Stimulated activated CD8-positive, alpha-beta memory T cell treated with anti-CD3 and anti-CD28 coated beads, Interleukin-4, amount 100 ng/mL, for 1 hour (primary cell): ENCODE measurements at places on chromosomes 1 and 21.

DNA sequence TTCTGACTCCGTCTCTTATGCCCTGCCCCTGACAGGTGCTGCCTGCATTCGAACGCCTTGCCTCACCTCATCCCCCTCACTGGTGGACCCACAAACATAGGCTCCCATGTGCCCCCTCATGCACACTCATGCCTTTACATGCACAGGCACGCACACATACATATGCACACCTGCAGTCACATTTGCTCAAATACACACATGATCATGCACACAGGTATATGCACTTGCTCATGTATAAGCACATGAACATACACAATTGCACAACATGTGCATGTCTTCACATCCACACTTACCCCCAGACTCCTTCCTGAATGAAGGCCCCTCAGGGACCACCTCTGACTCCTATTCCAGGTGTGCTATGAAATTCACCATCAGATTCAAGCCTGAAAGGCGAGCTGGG is 506.9 kb downstream of the PTPRU start:
- DNase-seq = no peak

GRCh38 chr1:231134624-231135023 is 27.2 kb upstream of the TRIM67 start:
- no peak for DNase-seq

- DNase-seq = no peak
Measured at GRCh38 chr1:174204697-174205308, 45.5 kb downstream of the RABGAP1L start.

GRCh38 chr1:88289401-88290102 is 394.5 kb upstream of the PKN2 start:
- DNase-seq = no peak

DNA sequence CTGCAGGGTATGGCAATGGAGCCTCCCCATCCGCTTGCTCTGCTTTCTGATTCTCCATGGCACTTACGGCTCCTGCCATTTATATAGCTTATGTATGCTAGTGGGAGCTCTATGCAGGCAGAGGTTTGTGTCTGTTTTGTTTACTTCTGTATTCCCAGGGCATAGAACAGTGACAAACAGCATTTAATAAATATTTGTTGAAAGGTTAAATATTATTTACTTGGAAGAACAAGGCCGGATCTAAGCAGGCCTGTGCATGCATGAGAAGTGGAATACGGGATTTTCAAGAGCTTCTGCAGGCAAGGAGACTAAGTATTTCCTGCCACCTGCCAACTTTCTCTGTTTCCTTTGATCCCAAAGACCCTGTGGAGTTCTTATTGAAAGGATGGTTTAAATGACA is 90.7 kb downstream of the XCL2 start:
- DNase-seq = no peak

- no peak for DNase-seq
Measured at GRCh38 chr1:228402641-228403025, 4.0 kb downstream of the TRIM11 start.

DNA sequence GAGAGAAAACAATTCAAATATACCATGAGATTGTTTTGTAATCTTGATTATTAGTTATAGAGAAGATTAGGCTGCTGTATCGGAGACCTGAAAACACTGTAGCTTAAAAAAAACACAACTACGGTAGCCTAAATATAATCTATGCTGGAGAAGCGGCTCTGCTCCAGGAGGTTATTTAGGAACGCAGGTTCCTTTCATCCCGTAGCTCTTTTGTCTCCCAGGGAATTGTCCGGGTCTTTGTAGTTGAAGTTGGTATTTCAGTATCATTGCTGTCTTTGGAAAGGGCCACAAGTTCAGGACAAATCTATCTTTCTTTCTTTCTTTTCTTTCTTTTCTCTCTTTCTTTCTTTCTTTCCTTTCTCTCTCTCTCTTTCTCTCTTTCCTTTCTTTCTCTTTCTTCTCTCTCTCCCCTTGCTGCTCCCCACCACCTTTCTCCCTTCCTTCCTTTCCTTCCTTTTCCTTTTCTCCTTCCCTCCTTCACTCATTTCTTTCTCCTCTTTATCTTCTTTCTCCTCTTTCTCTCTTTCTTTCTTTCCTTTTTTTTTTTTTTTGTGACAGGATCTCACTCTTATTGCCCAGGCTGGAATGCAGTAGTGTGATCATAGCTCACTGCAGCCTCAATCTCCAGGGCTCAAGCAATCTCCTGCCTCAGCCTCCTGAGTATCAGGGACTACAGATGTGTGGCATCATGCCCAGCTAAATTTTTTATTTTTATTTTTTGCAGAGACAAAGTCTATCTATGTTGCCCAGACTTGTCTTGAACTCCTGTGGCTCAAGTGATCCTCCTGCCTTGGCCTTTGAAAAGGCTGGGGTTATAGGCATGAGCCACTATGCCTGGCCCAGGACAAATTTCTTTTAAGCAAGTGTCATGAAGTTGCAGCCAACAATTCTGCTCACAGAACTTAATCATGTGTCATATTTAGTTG is 10.9 kb upstream of the NFIA start:
- no peak for DNase-seq

DNA sequence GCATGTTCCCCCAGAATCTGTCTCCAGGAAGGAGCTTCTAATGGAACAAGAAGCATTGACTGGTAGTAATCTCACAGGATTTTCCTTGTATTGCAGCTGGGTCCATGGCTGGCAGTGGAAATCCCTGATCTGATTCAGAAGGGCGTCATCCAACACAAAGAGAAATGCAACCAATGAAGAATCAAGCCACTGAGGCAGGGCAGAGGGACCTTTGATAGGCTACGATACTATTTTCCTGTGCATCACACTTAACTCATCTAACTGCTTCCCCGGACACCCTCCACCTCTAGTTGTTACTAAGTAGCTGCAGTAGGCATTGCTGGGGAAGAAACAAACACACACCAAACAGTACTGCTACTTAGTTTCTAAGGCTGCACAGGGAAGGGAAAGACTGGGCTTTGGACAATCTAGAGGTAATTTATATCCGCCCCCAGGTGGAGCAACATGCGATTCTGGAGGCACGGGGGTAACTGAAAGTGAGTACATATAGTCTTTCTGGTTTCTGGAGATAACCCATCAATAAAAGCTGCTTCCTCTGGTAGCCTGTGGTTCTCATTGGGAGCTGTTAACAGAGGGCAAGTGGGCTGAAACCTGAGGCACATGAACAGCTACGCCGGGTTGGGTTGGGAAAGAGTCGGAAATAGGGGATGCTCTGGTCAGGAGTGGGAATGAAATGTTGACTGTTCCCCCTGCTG is 837 bp upstream of the USP21 start:
- DNase-seq = no peak

GRCh38 chr21:36691555-36692041 is 7.3 kb upstream of the SIM2 start:
- DNase-seq = no peak

DNA sequence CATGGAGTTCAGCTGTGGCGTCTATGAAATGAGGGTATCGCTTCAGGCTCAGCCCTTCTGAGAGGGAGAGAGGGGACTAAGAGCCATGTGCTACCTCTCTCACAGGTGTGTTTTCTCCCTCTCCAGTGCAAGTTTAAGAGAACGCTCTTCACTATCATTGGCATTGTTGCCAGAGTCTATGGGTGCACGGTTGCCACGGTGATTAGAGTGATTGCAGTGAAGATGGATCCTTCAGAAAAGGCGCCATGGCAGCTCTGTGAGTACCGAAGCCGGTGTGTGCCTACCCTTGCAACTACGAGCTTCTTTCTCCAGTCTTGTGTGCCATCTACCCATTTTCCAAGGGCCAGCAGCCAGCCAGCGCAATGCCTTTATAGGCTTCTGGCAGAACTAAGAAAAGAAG is 290.5 kb downstream of the OMA1 start:
- no peak for DNase-seq

GRCh38 chr1:186623551-186623950 is 56.7 kb downstream of the PTGS2 start:
- DNase-seq = no peak

- DNase-seq = no peak
Measured at GRCh38 chr1:160080381-160081100, 797 bp upstream of the KCNJ9 start.

DNA sequence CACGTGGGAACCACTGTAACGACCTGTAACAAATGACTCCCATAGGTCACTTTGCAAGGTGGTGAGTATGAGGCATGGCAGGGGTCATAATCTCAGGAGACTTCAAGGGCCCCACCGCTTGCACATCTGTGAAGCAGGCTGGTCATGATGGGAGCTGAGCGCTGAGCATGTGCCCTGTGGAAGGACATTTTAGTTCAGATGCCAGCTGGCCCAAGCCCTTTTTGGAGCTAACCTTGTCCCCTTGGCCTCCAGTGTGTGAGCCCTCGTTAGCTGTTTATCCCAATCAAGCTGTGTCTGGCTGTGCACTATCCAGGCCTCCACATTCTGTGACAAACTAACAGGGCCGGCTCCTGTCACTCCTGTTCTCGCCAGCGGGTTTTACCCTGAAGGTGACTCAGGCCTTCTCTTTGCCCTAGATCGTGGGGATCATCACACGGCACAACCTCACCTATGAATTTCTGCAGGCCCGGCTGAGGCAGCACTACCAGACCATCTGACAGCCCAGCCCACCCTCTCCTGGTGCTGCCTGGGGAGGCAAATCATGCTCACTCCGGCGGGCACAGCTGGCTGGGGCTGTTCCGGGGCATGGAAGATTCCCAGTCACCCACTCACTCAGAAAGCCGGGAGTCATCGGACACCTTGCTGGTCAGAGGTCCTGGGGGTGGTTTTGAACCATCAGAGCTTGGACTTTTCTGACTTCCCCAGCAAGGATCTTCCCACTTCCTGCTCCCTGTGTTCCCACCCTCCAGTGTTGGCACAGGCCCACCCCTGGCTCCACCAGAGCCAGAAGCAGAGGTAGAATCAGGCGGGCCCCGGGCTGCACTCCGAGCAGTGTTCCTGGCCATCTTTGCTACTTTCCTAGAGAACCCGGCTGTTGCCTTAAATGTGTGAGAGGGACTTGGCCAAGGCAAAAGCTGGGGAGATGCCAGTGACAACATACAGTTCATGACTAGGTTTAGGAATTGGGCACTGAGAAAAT is 7.6 kb downstream of the NPPA start:
- DNase-seq = no peak

- no peak for DNase-seq
Measured at GRCh38 chr21:8993943-8994639, 1527.3 kb upstream of the TPTE start.

- no peak for DNase-seq
Measured at GRCh38 chr1:8328271-8328670, 10.4 kb downstream of the SLC45A1 start.

- no peak for DNase-seq
Measured at GRCh38 chr1:42482635-42483153, 19.6 kb downstream of the CCDC30 start.

DNA sequence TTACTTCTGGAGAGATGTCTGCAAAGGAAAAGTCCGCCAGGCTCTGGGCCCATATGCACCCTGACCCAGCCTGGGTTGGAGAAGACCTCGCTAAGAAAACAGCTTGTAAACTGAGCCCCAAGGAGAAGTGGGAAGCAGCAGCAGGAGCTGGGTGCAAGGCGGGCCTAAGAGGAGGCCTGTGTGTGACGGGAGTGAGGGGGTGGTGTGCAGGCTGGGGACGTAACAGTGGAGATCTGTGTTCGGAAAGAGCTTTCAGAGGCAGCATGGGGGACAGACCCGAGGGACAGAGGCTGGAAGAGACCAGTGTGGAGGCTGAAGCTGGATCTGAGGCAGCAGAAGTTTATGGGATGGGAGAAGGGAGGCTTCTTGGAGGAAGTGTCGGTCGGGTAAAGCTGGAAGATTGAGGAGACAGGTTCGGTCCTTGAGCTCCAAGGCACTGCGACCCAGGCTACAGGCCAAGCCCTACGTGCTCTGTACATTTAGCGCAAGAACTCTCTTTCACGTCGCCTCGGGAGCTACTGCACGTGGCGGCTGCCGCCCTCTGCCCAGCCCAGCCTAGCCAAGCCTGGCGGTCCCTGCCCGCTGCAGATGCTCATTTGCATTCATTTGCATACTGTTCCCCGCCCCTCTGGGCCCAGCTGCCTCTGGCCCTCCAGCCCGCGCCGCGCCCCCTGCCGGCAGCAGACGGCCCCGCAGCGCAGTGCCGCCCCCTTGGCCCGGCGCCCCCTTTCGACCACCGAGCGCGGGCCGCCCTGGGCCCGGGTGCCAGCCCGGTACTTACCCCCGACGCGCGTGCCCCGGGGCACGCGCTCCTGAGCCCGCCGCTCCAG is 6.3 kb downstream of the HPCA start:
- no peak for DNase-seq

GRCh38 chr1:85822696-85823095 is 114.5 kb upstream of the ZNHIT6 start:
- no peak for DNase-seq

- no peak for DNase-seq
Measured at GRCh38 chr1:115252585-115252984, 85.5 kb downstream of the NGF start.

DNA sequence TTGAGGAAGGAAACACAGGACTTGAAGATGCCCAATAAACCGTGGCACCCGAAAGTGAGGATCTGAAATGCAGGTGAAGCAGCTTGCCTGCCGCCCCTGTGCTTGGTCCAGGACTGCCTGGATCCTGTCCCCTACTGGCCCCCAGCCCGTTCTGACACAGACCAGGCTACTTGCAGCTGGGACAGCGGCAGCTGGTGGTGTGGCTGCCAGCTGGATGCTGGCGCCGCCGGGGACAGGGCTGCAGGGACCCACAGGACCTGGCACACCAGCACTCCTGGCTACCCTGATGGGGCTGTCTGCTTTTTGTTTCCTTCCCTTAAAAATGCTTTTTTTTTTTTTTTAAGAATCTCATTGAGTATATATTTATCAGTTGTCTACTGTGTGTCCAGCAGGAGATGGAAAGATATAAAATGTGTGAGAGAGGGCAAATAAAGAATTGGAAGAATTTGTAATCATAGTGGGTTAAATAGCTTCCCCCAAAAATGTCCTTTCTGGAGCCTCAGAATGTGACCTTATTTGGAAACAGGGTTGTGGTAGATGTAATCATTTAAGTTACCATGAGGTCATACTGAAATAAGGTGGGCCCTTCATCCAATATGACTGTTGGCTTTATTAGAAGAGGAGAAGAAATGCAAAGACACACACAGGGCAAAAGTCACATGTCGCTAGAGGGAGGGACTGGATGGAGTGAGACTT is 165.6 kb downstream of the DSCAM start:
- no peak for DNase-seq

DNA sequence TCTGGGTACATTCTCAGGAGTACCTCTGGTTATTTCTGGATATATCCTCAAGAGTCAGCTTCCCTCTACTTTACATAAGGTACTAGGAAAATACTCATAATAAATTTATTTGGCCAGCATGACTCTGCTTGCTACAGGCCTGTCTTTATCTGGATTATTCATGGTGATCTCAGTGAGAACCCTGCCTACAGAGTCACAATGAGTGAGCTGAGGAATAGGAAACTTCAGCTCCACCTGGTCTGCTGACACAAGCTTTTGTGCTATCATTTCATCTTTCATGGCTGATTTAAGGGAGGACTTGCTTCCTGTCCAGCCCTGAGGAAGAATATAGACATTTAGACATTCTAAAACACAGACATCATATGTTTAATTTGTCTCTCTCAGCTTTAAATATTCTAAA is 19.5 kb upstream of the SUCO start:
- DNase-seq = no peak
